Stimulated activated CD4-positive, alpha-beta T cell treated with anti-CD3 and anti-CD28 coated beads, Interleukin-15, amount 100 ng/mL, for 1 hour (primary cell): ENCODE measurements at places on chromosomes 2 and 18.

- no peak for DNase-seq
These were observed 82.0 kb upstream of the SLC66A3 start for GRCh38 chr2:11073251-11073650.

GRCh38 chr18:12334863-12335262 is 26.8 kb downstream of the TUBB6 start:
- DNase-seq: no peak

- DNase-seq: no peak
These were observed 21.2 kb downstream of the SMAD4 start for GRCh38 chr18:51051105-51051712.

- DNase-seq: no peak
These were observed 612.0 kb downstream of the IRS1 start for GRCh38 chr2:226187616-226188015.

GRCh38 chr2:870426-870825 is 80.2 kb upstream of the SNTG2 start:
- DNase-seq: no peak

DNA sequence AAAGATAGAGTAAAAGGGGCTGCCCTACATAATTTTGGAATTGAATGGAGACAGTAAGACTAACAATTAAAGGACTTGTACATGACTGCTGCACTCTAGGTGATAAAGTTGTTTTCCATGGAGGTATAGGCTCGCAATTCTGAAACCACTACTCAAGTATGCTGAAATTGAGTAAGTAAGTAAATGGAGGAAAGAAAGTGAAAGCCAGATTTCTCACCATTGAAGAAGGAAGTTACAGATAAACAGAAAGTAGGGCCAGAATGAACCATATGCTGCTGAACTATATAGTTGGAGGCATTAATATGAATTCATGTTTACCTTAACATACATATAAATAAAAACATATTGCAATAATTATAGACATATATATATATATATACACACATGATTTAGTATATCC is 225.7 kb upstream of the ST6GAL2 start:
- no peak for DNase-seq

DNA sequence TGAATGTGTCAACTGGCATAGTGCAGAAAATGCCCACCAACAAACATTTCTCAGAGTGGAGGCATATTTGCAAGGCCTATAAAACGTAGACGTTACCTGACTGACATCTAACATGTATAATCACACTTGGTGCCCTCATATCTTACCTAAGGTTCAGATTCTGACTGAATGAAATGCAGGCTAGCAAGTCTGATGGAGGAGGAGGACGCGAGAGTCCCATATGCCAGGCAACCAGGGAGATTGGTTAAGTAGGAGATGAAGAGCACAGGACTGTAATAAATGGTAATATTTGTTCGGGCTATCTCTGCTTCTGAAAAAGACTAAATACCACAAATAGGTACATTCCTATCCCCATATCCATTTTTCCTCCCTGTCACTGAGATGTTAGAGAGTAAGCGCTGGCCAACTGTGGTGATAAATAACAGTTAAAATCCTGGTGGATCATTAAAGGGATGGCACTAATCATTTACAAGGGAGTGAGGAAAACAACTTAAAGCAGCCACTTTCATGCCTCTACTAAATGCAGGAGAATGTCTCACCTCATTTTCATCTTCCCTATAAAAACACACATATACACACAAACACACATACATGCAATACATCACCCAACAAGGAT is 217.2 kb downstream of the TMEM163 start:
- DNase-seq: no peak

- DNase-seq: no peak
These were observed 827.2 kb upstream of the POU3F3 start for GRCh38 chr2:104026725-104027124.

- no peak for DNase-seq
These were observed 337.3 kb downstream of the OSR1 start for GRCh38 chr2:19021100-19021476.

DNA sequence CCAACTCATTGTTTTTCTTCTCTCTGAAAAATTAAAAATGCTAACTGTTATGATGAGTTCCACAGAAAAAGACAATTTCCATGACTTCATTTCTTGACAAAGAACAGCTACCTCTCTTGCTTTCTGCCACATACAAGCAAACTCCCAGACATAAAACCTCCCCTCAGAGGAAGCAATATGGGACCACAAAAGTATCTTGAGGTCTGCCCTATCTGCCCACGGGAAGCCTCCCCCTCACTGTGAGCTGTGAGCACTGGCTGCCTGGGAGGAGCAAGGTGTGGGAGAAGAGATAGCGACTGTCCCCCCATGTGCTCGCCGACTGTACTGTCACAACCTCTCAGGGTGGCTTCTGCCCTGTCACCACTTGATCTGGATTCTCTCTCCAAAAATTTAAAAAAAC is 69.7 kb upstream of the NRP2 start:
- DNase-seq: peak; percentile 14

- DNase-seq: no peak
These were observed 322.3 kb upstream of the EPAS1 start for GRCh38 chr2:45974762-45975408.

GRCh38 chr2:73034661-73035375 is 36.7 kb downstream of the SFXN5 start:
- DNase-seq: no peak

DNA sequence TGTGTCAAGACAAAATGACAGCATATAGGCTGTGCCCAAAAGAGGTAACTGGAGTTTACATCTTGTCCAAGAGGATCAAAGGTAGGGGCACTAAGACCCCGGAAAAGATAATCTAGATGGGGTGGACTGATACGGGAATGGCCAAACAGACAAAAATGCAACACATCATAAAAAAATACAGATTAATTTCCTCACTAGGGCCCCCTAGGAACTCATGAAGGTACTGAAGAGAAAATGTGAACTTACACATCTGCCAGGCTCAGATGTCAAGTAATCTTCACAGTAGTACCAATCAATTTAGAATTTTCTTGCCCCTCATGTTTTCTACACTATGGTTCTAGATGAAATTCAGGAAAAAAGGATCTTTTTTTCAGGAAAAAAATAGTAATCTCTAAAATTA is 115.6 kb upstream of the REG3A start:
- no peak for DNase-seq

DNA sequence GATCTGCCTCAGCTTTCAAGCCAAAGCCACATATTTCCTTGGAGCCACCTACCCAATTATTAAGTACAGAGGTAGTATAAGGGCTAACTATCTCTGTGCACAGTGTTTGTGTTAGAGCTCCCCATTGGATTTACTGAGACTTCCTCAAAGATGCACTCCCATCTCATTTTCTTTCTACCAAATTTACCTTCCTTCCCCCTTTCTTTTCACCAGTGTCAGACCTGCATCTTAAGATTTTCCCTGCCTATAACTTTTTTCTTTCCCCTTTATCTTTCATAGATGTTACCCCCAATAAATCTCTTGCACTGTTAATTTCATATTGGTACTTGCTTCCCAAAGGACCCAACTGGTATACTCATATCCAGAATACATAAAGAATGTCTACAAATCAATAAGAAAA is 5.9 kb upstream of the REL start:
- no peak for DNase-seq

DNA sequence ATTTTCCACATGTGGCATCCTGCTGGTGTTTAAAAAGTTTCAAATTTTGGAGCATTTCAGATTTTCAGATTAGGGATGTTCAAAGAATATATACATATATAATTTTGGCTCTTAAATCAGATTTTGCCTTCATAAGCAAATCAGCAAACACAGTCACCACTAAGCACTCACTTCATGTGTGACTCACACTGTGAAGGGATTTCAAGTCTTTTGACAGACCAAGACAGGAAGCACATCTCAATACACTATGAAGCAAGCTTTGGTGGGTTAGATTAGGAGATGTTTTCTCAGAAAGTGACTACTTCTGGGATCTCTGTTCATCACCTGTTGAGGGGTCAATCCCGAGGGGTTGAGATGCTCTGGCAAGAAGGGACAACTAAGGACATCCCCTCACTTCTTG is 227.8 kb upstream of the RBBP8 start:
- DNase-seq: no peak

DNA sequence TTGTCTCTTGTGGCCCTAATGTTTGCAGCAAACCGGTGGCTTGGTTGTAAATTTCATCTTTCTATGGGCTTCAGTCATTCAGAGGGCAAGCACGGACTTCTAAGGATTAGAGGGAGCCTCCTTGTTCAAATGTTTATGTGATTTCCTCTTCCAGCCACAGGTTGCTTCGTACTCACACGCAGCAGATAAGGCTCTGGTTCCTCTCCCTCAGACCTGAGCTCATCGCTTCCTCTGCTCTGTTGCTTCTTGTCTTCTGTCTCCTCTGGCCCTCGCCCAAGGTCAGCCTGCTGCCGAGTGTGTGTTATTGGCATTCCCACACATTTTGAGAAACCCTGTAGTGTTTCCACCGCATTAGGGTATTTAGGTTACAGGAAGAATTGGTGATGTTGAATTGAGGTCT is 44.0 kb downstream of the MYL12B start:
- DNase-seq: no peak

DNA sequence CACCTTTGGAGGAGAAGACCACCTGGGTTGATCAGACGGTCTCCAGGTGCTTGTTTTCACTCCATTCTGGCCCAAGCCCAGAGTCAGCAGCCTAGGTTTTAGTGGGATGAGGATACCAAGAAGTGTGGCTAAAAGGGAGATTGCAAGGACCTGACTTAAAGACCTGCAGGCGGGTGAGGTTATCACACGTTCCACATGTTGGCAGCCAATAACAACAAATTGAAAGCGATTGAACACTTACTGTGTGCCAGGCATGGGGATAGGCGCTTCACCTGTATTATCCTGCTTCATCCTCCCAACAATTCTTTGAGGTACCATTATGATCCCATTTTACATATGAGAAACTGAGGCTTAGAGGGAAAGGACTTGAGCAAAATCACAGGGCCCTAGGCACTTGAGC is 5.0 kb downstream of the ARL4C start:
- no peak for DNase-seq

DNA sequence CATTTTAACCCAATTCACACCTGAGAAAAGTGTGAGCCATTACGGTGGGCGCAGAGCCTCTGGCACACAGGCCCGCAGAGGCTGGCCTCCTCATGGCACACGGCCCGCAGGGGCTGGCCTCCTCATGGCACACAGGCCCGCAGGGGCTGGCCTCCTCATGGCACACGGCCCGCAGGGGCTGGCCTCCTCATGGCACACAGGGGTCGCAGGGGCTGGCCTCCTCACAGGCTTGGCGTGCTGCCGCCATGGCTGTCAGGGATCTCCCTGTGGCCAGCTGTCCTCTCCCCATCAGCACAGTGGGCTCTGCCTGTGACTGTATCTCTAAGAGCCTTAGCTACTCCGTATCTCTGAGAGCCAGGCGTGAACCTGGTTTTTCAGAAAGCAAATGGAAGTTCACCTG is 24.6 kb downstream of the ANO7 start:
- DNase-seq: no peak

DNA sequence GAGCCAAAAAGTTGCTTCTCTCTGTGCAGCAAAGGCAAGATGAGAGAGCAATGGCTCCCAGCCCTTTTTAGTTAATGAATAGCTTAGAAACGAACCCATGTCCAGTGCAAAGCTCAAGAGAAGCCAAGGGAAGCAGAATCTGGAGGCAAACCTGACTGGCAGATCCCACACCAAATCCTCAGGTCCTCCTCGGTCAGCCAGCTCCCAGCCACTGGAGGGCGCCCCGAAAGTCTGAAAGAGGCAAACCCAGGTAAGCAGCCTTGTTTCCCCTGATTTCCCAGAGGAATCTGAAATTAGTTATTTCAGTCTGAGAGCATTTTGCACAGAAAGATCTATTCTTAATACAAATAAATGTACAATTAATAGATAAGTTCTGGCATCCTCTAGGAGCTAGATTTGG is 71.3 kb upstream of the PID1 start:
- no peak for DNase-seq

DNA sequence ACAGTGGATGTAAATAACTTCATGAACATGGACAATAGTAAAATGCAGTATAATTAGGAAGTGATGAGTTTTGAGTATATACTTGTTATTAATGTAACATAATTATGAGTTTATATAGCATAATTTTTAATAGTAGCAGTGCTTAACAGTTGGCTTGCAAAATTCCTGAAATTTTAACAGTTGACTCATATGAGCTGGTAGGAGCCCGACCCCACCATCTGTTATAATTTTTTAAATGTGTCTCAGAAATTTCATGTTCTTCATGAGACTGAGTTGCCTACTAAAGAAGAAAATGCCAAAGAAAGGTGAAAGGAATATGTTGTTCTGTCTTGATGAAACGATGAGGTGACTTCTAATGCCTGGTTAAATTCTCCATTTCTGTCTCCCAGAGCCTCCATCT is 62.6 kb downstream of the ITGB1BP1 start:
- no peak for DNase-seq

DNA sequence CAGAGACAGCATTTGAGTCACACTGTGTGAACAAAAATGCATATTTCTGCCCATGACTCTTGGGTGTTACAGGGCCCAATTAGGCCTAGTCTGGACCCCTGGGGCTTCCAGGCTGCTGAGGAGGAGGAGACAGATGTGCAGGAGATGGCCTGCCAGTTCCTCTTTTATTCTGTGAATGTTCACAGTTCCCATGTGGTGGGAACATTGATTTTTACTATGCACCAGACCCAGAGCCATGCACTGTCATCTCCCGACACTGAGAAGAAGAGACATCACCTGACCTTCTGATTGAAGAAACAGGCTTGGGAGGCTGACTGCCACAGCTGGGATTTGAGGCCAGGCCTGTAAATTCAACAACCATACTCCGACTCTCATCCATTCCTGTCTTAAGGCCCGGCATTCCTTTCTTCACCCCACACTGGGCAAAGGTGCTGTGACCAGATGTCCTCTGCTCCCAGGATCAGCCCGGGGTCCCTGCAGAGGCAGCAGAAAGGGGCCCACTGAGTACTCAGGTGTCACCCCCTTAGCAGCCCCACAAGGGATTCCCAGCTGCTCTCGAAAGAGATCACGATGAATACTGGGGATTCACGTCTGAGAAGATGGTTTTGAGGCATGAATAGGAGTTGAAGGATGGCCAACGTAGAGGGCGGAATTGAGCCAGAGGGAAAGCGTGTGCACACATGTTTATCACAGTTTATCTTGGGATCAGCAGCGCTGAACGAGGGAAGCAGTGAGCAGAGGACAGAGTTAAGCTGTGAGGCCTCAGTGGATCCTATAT is 3.6 kb upstream of the TFCP2L1 start:
- no peak for DNase-seq

GRCh38 chr18:44856157-44856556 is 175.5 kb downstream of the SETBP1 start:
- DNase-seq: no peak

DNA sequence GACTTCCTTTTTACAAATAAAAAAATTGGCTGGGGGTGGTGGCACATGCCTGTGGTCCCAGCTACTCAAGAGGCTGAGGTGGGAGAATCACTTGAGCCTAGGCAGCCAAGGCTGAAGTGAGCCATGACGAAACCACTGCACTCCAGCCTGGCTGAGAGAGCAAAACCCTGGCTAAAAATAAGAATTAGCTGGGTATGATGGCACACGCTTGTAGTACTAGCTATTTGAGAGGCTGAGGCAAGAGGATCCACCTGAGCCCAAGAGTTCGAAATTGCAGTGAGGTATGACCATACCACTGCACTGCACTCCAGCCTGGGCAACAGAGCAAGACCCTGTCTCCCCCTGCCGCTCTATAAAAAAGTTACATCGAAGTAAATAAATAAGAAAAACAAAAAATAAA is 33.7 kb downstream of the GFPT1 start:
- no peak for DNase-seq
